ENCODE measurements at places on chromosomes 11 and 22.

DNA sequence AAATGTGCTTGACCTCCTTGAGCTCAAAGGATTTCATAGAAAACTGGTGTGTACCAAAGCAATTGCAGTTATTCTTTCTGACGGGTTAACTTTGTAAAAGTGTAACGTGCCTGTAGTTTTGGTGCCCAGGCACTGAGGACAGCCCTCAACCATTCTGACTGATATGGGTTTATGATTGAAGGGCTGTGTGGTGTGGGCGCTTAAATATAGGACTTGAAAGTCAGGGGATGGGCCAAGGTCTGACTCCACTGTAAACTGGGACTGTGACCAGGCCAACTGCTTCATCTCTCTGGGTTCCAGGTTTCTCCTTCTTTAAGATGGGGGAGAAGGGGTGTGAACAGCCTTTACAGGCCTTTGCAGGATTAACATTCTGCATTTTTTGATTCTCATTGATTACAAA is 191.1 kb upstream of the ARHGAP20 start:
- no peak for DNase-seq

DNA sequence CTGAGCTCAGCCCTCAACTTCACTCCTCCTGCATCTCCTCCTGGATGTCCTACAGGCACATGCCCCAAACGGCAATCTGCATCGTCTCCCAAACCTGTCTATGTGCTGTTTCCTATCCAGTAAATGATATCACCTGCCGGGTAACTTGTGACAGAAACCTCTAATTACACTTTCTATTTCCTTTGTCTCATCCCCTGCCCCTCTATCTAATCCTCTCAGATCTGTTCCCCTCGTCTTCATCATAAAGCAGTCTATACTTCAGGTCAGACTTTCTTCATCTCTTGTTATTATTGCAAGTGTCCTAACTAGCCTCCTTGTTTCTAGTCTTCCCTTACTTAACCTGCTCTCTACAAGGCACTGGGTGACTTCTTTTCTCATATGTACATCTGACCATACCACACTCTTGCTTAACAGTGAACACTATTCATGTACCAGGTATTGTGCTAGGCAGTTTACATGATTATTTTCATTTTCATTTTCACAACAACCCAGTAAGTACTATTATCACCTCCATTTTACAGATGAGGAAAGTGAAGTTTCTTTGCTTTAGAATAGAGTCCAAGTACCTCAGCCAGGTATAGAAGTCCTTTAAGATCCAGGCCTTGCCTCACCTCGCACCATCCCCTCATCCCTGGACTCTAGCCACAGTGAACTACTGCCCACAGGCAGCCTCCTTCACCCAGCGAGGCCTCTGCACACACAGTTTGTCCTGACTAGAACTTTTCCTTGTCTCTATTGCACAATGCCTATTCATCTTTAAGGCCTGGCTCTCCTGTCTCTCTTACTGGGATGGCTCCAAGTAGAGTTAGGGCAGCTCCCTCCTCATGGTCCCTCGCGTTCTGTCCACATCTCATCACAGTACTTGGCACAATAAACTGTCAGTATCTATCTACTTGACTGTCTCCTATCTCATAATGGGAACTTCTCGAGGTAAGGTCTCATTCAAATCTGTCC is 22.1 kb upstream of the UCP3 start:
- DNase-seq: no peak

DNA sequence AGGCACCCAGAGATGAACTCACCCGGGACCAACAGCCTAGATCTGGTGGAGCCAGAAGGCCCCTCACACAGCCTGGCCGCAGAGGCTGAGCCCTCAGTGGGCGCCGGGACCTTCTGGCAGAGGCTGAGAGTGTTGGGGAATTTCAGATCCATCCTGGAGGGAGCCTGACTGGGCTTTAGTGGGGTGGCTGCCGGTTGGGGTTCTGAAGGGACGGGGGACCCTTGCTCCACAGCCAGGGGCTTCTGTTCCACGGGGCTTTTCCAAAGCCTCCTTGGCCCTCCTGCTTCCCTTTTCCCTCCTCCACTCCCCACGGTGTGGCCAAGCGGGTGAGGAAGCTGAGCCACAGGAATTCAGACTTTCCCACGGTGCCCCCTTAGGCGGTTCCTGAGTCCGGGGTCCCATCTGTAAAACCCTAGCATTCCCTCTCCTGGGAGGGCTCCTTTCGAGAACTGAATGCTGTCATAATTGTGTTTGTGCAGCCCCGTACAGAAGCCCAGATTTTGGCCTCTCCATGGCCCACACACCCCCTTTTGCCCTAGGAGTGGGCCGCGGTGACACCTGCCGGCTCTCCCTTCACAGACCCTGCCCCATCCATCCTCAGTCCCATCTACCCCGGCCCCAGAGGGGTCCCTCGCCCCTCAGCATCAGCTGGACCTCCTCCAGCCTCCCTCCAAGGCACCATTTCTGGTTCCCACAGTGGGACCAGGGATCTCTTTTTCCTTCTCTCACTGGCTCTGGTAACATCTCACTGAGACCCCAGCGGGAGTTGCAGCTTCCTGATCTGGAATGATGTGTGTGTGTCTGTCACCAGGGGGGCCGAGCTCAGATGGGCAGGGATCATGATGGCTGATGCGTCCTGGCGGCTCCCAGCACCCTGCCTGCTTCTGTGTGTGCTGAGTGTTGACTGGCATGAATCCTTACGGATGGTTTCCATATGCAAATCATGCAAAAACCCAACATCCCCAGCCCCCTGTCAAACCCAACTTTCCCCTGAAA is 1048.4 kb downstream of the TBC1D22A start:
- no peak for DNase-seq

- DNase-seq: no peak
These were observed 32.5 kb upstream of the GRAMD4 start for GRCh38 chr22:46587492-46588278.

DNA sequence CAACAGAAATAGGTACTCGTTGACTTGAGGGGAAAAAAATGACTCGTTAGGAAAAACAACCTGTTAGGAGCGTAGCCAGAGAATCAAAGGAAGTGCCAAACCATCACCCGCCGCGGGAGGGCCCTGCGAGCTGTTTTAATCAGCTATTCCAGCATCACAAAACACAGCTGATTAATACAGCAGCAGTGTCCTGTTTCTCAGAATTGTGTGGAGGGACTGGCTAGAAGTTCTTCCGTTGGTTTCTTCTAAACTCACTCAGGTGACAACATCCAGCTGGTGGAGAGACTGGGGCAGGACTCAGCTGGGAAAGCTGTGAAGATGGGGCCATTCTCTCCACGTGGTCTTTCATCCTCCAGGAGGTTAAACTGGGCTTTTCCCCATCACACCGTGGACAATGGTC is 28.0 kb downstream of the HSPA8 start:
- no peak for DNase-seq

- DNase-seq: no peak
These were observed 235.8 kb downstream of the SWAP70 start for GRCh38 chr11:9899676-9900075.

DNA sequence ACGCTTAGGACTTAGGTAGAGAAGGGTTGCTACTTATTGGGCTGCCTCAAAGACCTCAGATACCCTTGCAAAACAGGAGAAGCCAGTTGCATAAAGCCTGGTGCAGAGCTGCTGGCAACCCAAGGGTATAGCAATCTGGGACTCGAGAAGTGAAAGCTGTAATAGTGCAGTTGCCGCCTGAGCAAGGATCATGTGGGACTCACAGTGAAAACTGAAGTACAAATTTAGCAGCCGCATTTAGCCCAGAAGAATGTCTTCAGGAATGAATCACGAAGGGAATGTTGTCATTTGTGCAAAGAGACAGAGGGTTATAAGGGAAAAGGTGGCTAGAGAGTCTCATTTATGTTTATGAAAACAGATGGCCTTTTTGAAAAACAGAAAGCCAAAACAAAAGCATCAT is 267.2 kb downstream of the TENM4 start:
- DNase-seq: no peak

- DNase-seq: no peak
These were observed 340.5 kb upstream of the B3GAT1 start for GRCh38 chr11:134752526-134752925.

- DNase-seq: no peak
These were observed 112.0 kb downstream of the PLEKHA7 start for GRCh38 chr11:16902182-16902581.

GRCh38 chr11:62775646-62776045 is 4.5 kb downstream of the TAF6L start:
- no peak for DNase-seq

DNA sequence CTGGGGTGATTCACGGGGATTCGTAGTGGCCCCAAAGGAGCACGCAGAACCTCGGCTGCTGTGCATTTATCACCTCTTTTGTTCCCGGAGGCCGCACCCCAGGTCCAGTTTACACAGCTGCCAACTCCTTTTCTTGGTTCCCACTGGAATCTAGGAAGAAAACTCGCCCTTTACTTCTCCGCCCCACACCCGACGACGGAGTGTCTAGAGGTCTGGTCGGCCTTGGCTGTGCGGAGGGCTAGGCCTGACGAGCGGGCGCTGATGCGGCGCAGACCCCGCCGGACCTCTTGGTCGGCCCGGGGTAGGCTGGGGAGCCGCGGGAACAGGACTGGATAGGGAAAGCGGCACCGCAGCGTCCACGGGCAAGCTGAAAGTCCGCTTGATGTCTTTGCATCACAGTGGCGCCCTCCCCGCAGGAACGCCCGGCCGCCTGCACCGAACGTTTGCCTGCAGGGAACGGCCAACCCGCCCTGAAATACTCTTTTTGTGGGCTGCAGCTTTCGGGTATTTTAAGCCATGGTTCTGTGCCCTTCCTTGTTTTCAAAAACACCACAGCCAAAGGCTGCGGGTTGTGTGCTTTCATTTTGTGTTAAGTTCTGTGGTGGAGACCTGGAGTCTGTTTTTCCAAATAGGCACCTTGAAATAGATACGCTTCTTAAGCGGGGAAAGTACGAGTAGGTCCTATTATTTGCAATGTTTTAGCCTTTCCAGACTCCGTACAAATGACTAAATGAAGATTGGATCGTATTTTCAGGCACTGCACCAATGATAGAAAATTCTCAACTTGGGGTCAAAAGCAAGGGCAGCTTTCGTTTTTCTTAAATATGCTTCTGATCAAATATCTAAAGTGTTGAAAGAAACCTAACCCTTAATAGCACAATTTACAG is 829 bp upstream of the ZBED5 start:
- peak; percentile 28 for DNase-seq

DNA sequence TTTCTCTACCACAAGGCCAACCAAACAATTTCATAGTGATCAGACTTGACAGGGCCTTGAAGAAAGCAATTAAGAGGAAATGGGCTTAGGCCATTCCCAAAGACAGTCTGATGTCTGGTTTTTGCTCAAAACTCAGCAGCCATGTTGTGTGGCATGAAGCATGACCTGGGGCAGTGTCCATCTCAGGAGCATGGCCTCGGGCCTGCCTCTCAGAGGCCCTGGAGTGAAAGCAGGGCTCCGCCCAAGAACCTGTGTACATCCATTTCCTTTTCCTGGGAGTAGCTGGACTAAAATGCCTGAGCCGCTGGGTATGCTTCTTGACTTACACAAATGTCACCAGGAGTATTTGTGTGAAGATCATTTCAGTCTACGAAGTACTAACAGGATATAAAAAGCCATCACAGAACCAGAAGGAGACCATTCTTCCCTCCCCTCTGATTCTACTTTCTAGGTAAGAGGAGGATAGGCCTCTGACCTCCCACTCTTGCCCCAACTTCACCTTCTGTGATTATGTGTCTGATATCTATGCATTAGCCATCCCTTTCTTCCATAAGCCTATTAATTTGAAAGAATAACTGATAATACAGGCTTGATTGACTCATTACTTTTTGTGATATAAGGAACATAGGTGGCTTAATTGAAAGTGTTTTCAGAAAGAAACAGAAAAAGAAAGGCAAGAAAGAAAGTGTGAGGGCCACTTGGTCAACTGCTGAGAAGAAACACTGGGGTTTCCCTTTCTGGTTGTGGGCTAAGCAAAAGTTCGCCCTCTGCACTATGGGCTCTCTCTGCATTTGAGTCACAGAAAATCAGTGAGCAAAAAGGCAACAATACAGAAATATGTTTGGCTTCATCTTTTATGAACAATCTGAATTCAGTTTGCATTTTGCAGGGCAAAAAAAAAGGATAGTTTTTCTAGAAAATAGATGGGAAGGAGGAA is 188.6 kb upstream of the MTMR2 start:
- no peak for DNase-seq

DNA sequence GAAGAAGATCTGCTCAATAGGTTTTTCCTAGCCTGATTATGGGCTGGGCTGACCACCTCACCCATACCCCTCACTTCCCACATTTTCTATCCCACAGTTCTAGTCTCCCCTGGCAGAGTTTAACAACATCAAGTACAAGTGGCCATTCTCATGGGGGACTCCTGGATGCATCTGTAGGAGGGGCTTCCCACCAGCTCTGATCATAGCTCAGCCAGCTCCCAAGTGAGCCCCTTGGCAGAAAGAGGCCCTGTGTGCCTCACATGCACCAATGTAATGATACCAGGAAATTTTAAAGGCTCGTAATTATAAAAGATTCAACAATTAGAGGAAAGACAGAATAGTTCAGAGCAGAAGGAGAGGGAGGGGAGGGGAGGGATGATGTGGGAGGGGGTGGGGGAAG is 144.2 kb upstream of the SYT13 start:
- no peak for DNase-seq

DNA sequence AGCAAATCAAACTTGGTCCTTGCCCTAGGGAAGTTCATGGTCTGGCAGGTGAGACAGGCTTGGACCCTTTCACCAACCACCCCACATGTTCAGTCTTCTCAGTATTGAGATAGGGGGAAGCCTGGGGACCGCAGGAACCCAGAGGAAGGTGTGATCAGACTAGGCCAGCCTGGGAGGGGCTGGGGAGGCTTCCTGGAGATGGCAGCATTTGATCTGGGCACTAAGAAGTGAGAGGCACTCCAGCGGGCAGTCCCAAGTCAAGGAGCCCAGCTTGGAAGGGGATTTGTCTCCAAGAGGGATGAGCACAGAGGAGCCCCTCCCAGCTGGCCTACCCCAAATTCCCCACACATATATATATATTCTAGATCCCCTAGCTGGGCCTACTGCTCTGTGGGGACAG is 5.4 kb downstream of the LRRC32 start:
- no peak for DNase-seq

- no peak for DNase-seq
These were observed 539.3 kb downstream of the SOX6 start for GRCh38 chr11:15817001-15817400.

DNA sequence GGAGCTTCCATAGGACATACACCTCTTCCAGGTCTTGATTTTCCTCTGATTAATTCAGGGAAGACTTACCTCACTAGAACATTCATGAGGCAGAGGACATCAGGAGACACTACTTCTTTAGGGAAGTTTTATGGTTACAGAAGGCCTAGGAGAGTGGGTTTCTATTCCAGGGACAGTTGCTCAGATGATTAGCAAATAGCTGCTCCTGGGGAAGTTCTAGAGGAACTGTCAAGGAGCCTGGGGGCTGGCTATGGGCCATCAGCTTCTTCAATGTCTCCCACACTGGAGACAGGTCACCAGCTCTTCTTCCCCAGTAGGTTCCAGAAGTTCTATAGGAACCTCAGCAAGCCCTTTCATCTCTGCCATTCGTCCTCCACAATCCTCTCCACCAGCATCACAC is 11.5 kb upstream of the OR10A5 start:
- no peak for DNase-seq

DNA sequence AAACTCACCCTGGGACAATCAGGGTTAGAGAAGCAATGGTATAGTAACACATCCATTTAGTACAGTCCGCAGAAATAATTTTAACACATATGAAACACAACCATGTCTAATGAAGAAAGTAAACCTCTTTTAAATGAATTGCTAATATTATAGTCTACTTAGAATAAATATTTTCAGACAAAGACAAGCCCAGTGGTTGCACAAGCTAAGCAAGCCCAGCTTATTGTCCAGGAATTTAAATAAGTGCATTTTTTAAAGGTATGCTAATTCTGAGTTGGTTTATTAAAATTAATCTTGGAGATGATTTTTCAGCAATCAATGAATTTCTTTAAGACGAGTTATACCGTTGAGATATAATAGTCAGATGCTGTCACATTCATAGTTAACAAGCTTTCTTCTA is 118.8 kb upstream of the BLID start:
- no peak for DNase-seq

Data from activated T-helper 9 cell treated with anti-CD3 and anti-CD28 coated beads, Interleukin-2, amount 50 U/mL, for 16 hours (primary cell).